Non-pigmented ciliary epithelial cell (primary cell): ENCODE measurements at places on chromosomes 6 and 20.

- DNase-seq = no peak
Observed at GRCh38 chr6:6251555-6252280, 68.7 kb downstream of the F13A1 start.

- DNase-seq = no peak
Observed at GRCh38 chr6:12596731-12597130, 119.8 kb upstream of the PHACTR1 start.

DNA sequence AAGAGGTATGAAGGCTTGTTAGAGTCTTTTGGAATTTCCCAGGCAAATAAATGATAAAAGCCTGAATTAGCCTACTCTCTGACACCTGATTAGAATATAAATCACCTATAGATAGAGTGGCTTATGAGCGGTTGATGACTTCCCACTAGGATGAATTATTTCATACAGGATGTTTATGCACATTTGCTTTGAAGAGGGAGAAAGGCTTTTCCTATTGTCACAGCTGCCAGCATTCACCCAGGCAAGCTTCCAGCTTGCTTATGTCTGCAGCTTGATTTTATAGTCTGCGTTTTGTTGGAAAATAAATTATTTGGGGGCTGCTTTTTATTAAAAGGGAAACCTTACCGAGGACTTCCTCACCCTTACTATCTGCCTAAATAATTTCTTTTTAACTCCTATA, 51.3 kb upstream of the EIF2S2 start:
- no peak for DNase-seq

DNA sequence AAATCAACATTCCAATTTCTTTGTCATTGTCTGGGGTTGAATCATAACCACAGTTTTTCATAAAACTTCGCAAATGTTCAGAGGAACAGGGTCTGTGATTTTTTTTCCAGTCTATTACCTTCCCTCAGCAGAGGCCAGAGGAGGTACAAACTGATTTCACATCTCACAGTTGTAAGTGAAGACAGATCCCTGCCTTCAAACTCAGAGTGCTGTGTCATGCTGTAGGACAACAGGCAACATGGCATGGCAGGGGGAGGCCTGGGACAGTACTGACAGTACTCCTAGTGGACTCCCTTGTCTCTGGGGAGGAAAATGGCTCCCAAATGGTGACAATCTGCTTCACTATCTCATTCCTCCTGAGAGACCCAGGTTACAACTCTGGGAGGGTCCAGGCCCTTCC, 308.6 kb downstream of the CDC5L start:
- DNase-seq = peak; percentile 53

DNA sequence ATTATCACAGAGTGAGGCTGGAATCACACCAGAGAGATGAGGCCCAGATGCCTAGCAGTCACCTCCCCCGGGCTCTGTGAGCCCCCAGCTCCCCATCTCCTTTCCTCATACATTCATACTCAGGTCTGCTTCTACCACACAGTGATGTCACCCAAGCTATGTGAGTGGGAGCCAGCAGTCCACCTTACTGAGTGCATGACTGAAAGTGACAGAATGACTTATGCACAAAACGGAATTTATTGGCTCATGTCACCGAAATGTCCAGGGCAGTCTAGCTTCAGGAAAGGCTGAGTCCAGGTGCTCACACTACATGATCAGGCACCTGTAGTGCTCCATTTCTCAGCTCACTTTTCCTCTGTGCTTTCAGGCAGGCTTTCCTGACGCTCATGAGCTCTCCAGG, 36.7 kb upstream of the CCN6 start:
- DNase-seq = no peak
